ENCODE measurements at places on chromosomes 11 and 22.

- peak; percentile 21 for DNase-seq
Observed at GRCh38 chr22:41446057-41446501, 522 bp downstream of the TOB2 start.

- no peak for DNase-seq
Observed at GRCh38 chr11:123203934-123204333, 8.9 kb upstream of the CLMP start.

DNA sequence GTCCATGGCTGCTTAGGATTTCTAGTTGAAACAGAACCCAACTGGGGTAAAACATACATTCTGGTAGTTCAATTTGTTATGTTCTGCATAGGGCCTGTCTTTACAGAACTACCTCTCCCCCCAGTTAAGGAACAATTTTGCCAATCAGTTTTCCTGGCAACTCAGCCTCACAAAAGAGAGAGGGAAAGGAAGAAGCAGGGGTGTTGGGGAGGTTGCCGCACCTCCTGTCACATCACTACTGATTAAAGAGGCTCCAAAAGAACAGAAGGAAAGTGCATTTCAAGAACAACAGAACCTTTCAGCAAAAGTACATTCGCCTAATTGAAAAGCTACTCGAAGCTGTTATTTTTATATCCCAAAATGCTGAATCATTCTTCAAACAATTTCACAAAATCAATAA, 217.6 kb downstream of the CADM1 start:
- no peak for DNase-seq

DNA sequence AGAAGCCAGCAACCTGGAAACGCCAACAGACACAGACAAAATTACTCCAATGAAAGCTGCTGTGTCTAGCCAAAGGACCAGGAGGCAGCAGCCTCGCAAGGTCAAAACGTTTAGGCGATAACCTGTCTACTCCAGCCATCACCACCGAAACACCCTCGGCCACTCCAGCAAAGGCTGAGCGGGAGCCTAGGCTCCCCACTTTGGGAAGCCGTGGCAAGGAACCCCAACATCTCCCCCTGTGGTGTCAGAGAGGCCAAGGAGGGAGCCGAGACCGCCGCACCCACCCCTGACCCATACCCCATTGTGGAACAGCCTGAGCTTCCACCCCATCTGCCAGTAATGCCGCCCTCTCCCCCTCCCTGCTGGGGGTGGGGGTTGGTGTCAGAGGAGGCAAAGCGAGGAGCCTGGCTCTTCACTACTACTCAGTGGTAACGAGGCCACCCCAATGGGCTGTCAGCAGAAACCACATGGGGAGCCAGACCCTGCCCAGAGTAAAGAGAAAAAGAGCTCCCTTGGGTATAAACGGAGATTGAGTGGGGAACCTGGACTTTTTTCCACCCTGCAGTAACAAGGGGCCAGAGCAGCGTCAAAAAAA, 33.9 kb upstream of the SEPTIN5 start:
- DNase-seq = no peak

GRCh38 chr22:42217019-42217751, 53.3 kb downstream of the TCF20 start:
- no peak for DNase-seq

DNA sequence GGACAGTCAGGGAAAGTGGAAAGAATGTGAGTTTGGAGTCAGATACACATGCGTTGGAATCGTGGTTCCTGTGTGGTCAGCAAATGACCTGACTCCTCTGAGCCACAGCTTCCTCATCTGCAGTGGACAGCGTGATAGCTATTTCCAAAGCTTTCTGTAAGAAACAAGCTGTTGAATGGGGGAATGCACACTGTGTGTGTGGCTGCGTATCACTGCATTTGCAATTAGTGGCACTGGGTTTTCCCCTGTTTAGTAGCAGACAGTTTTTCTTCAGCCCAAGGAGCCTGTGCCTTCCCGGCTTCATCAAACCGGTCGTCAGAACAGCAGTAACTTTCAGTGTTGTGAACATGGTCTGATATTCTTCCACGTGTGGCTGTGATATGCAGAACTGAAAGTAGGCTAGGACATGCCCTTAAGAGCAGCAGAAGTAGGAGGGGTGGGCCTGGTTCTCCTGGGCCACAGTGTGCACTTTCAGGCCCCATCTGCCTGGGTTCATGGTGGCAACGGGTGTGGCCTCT, 121.5 kb downstream of the RRAS2 start:
- no peak for DNase-seq

GRCh38 chr22:33180356-33180755, 122.2 kb upstream of the SYN3 start:
- DNase-seq = no peak

DNA sequence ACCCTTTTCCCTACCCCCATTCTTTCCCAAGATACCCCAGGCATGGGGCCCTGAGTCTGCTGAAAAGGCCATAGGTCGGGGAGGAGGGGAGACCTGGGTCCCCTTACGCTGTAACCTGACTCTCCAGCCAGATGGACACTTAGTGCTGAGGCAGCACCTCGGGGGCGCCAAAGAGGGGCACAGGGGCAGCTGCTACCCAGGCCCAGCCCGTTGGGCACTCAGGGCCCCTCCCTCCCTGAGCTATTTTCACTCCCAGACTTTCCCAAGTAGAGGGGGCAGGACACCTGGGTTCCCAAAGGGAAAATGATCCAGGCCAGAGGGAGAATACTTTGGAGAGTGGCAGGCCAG, 933 bp downstream of the ACTN3 start:
- DNase-seq = peak; percentile 55

DNA sequence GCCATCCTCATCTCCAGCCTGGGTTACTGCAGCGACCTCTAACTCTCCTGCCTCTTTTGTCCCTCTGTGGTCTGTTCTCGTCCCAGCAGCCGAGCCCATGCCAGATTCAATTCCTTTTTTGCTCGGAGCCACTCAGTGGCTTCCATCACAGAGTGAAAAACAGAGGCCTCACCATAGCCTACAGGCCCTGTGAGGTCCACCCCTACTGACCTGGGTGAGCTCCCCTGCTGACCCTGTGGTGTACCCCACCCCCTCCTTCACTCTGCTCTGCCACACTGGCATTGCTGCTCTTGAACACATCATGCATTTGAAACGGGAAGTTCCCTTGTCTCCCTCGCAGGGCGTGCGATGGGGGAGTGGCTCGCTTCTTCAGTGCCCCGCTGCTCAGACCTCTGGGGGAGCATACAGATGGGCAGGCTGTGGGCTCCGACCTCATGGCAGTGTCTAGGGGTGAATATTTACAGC, 2.1 kb downstream of the AIP start:
- no peak for DNase-seq

DNA sequence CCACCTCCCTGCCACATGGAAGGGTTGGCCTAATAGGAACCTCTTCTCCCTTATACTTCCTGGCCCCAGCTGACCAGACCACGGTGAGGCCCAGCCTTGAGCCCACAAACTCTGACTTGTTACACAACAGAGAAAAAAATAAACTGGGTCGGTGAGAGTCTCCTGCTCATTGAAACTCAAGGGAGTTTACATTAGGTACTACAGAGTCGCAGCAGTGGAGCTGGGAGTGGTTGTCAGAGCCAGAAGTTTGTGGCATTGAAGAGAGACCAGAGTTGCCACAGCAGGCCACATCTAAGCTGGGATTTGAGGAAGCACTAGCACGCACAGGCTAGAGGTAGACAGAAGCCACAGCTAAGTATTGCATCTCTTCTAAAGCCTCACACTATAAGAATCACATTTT, 296.2 kb downstream of the DDX10 start:
- DNase-seq = no peak

DNA sequence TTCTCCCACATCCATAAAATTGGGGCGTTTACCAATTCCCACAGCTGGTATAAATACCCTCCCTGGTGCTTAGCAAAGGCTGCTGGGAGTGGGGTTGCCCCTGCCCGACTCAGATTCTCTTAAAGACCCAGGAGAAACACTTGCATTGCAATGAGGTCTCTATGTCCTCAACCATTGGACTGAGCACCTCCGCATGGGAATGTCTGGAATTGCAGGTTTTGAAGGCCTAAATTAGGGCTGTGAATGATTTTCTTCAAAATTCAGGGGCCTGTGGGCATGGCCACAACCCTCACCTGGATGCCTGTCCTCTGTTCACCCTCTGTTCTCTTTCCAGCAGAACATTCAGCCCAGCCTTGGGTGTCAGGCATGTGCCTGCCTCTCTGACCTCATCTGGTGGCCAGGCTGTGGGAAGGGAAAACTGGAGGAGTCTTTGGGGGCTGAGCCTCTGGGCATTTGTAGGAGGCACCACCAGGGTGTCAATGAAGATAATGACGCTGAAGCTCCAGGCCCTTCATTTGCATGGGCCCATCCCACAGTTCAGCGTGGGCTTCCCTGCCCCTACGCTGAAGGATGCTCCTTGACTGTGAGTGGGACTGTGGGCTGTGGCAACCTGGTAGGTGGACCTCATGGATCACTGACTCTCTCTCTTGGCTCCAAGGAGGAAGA, 52.7 kb upstream of the MYEOV start:
- DNase-seq = no peak

DNA sequence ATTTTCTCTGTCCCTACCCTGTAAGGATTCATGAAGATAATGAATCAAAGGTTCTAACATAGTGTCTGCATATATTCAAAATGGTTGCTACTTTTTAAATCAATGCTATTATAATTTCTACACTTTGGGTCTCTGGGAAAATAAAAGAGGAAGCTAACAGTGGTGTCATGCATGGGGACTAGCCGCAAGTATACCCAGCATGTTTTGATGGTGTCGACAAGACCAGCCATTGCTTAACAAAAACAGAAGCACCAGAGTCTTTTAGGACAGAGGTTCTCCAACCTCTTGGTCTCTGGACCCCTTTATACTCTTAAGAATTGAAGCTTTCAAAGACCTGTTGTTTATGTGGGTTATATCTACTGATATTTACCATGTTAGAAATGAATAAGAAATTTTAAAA, 37.8 kb downstream of the RNF141 start:
- DNase-seq = no peak

DNA sequence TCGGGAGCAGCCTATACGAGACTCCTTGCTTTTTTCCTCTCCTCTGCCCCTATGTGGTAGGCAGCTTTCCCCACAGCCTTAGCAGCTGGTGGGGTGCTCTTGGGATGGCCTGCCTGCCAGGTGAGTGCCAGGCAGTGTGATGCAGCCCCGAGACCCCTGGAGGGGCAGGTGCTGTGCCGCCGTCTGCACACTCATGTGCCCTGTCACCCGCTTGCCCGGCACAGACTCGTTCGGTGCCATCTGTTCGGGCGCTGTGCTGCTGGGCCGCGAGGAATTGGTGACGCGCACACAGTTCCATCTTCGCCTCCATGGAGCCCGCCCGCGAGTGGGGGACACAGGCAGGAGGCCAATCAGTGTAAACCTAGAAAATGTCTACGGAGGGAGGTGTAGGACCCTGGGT, 15.1 kb downstream of the TRMU start:
- no peak for DNase-seq

DNA sequence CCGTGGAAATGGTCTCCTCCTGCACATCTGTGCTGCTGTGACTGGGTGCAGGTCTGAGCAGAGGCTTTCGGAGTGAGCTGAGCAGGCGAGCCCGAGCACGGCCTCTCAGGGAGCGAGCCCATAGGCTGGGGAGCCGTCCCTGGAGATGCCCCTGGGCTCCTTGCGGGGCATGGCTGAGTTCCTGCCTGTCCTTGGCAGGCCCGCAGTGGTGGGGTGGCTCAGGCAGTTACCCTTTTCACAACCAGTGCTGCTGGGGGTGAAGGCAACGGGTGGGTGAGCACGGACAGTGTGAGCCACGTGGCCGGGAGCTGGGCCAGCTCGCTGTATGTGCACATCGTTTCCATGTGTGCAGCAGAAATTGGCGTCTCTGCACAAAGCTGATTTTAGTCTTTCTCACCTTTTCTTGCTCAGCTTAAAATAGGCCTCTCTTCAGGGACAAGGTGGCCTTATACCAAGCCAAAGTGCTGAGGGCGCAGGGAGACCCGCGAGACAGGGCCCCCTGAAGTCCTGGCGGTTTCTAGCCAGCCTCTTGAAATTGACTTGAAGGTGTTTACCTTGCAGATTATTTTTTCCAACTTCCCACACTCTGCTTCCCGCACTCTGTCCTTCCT, at the start of gene TP53AIP1:
TP53AIP1 (minus strand) TSS at position 55 of the 611 bp plus-strand sequence. CDS start 5,053 bp downstream, outside the sequence.
- DNase-seq = no peak

DNA sequence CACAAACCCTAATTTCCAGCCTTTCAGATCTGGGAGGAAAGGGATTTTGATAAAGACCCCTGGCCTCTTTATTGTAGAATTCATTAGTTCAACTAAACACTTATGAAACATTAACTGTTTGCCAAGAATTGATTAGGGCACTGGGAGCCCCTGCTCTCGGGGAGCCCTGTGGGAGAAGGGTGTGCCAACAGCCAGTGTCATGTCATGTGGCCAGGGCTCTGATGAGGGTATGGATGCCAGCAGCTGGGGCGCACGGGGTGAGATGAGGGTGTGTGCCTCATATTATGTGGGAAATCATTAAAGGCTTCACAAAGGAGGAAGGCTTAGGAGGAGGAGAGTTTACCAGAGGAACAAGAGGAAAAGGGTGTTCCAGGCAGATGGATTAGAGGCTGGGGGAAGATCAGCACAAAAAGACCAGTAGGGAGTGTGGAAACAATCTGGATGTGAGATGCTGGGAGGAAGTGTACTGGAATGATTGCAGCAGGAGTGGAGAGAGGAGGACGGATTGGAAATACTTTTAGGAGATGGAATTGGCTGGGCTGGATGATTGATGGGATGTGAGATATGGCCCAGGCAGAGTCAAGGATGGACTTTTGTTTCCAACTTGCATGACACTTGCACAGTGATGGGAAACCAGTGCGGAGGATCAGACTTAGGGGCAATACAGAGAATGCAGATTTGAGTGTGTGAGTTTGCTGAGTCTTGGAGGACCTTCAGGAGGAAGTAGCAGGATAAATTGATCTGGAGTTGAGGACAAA, 137.8 kb downstream of the CSNK2A3 start:
- no peak for DNase-seq

- DNase-seq = no peak
Observed at GRCh38 chr11:22707119-22707899, 40.9 kb downstream of the GAS2 start.

GRCh38 chr11:83093634-83094033, 21.9 kb upstream of the RAB30 start:
- no peak for DNase-seq

DNA sequence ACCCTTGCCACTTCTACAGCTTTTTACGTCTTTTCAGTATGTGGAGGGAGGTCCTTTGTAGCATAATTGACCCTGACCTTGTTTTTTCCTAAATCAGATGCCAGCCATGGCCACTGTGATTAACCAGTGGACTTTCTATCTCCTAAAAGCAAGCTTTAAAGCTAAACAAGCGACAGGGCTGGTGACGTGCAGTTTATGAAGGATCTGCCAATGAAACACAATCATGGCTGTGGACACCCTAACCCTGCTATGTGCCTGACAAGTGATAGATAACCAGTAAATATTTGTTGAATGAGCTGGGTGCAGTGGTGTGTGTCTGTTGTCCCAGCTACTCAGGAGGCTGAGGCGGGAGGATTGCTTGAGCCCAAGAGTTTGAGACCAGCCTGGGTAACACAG, 64.2 kb downstream of the LIF start:
- DNase-seq = no peak

GRCh38 chr11:34558673-34559072, 45.1 kb upstream of the ELF5 start:
- DNase-seq = no peak

- DNase-seq = no peak
Observed at GRCh38 chr22:37303821-37304274, 21.5 kb downstream of the CYTH4 start.

- no peak for DNase-seq
Observed at GRCh38 chr22:48692734-48693376, 1134.8 kb downstream of the BRD1 start.
